ENCODE measurements at places on chromosomes 2 and 18.

DNA sequence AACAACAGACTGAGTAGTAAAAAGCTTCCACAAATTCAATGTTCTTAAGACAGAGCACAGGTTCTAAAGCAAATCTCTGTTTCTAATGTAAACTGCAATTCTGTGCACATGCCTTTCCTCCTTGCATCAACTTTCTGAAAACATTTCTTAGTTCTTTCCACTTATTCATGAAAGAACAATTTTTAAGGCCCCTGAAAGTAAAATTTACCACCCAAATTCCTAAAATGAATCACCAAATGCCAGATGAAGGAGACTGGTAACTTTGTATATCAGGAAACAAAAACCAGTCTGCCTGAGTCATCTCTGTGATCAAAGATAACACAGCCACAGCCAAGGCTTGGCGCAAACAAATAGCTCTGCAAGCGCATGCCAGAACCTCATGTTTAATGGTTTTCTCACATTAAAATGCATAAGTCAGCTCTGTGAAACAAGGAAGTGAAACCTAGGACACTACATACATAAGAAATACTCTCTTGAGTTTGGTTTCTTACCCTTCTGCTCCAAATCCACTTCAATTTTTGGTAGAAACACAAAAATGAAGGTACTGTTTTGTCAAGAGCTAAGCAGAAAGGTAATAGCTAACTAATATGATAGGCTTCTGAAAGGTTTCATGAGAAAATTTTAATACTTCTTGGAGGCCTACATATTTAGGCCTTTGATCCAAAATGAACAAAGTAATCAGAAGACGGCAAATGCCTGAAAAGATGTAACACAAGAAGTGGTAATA, 169.4 kb downstream of the THADA start:
- peak; percentile 59 for DNase-seq

DNA sequence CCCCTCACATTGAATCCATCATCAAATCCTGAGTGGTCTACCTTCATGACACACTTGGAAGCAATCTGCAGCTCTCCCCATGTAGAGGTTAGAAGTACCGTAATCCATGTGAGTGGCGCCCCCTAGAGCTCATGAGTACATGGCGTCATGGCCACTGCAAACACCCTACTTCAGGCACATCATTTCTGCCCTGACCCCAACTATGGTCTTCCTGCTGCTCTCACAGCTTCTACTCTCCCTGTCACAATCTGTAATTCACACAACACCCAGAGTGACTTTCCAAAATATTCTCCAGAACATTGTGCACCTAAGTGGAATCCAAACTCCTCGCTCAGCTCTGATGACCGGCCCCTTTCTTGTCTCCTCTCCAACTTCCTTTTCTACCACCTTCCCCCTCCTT, 141.9 kb downstream of the ANKRD44 start:
- peak; percentile 70 for DNase-seq

GRCh38 chr2:75560022-75560767, 544 bp downstream of the EVA1A start:
- DNase-seq: no peak

DNA sequence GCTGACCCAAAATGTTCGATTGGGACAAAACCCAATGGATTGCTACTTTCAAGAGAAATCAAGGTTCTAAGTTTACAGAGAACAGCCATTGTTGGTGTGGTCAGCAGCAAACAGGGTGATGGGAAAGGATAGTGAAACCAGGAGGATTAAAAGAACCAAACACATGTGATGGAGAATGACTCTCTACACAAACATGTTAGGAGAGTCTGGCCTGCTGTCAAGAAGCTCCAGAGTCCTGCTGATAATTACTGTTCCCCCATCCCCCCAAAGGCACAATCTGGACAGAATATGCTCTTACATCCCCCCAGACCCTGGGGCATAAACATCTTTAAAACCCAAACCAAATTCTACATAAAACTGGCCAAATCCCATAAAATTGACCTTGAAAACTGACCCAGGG, 32.0 kb upstream of the ACYP2 start:
- DNase-seq: no peak

GRCh38 chr18:59242906-59243305, 22.9 kb downstream of the GRP start:
- no peak for DNase-seq

DNA sequence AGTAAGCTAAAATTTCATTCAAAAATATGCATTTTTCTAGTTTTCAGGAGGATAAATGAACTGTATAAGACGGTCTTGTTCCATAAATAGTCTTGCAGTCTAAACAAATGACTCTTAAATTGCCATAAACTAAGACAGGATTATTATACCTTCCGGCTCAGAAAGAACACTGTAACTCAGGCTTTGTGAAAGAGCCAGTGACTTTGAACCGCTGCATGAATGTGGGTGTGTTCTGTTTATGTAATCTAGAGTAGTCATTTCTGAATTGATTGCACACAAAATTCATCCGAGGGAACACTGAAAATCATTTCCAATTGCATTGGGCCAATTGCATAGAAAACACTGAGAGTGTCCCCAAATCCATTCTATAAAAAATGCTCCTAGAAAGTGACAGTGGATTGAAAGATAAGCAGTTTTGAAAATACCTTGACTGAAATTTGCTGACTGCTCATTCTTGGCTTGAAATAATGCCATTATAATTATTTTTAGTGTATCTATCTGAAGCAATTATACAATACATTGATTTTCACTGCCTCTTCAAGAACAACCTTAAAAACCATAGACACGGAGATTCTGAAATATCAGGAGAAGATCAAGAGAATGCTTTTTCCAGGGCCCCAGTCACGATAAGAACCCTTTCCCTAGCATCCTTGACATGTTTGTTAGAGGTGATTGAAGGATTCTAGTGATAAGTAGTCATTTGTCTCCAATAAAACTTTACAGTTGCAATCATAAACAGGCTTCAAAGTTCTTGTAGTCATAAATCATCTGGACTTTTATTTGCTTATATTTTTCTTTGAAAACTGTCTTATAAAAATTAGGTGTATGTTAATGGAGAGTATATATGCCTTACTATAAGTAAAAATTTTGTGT, 55.4 kb downstream of the CNTNAP5 start:
- DNase-seq: no peak

GRCh38 chr2:226699321-226699720, 100.3 kb downstream of the IRS1 start:
- DNase-seq: no peak
